Spinal cord (tissue), 10 donors: ENCODE measurements at places on chromosomes 1 and 21. TPM values are rescaled to one million over a fixed set of nuclear protein-coding genes. Genes with fewer than 3 reads are reported as not detected.

RNU1-1 gene
- total RNA-seq = 29,651 TPM

TMIGD3 gene
- 2.4 TPM for total RNA-seq

GJA9 gene
- not detected for total RNA-seq

BSND gene
- total RNA-seq = not detected

- no peak for DNase-seq
These were observed 43.7 kb upstream of the PTGFR start for GRCh38 chr1:78447086-78447485.

DNA sequence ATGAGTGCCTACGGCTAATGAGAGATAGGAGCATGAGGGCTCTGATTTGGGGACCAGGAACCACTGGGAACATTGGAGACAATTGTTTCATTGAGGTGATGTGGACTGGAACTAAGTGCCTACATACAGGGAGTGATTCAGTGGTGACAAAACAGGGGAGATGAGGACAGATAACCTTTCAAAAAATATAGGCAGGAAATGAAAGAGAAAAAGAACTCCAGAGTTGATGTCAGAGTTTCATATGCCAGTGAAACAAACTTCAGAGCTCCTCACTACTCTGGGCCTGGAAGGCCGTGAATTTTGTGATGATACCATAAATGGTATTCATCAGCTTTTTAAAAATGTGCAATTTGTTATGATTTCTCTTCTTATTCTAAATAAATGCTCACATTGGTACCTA is 39.3 kb downstream of the FASLG start:
- DNase-seq = no peak

GRCh38 chr1:233261206-233261605 is 34.3 kb downstream of the PCNX2 start:
- DNase-seq = no peak
